GM20000 (cell line): ENCODE measurements at places on chromosomes 2 and 18.
A peak's percentile ranks its signal among the peaks of the same experiment; 100 is the strongest.

DNA sequence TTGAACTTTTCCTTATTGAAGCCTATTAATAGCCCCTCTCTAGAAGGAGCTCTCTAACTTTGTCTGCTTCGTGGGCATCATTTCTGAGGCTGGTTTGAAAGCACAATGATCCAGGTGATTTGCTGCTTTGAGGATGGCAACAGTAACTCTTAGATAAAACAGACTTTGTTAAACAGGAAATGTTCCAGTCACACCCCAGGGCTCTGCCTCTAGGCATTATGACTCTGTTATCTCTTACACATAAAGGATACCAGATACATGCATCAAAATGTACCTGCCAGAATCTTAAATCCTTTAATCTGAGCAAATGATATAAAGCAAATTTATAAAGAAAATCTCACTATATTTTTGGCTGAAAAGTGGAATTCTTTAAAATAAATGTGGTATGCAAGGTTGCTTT lies 52.3 kb downstream of the GAD1 start:
- DNase-seq, result no peak

DNA sequence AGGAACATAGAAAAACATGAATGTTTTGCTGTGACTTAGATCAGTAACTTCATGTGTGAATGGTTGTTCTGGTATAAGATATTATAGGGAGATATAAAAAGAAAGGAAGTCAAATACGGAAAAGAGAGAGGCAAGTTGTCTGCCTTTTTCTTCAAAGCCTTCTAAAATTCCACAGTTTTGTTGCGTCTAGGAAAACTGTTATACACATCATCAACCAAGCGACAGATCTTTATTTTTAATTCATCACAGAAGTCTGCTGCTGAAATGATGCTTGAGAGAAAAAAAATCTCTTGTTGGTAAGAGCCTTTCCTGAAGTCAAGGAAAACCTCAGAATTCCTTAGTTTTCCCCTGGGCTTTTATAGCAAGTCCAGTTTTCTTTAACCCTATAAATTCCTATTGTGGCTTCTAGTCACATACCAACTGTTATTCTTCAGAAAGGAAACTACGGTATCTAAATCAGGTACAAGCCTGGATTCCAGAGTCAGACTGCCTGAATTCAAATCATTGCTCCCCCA lies 36.3 kb upstream of the TANC1 start:
- DNase-seq, result no peak

DNA sequence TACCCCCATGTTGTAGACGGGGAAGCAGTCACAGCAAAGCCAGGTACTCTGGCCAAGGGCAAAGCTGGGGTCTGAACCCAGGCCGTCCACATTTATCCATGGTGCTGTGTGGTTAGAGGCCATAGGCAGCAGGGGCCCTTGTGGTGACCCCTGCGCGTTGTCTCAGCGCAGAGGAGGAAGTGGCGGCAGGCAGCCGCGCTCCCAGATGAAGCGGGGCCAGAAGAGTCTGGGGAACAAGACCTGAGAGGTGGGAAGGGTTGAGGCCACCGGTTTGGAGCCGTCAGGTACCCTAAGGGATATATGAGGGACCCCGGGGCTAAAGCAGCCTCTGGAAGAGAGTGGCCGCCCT lies 770 bp downstream of the ZNF396 start:
- peak; percentile 70 for DNase-seq

- no peak for DNase-seq
Observed at GRCh38 chr2:119240311-119241204, 16.9 kb downstream of the STEAP3 start.

DNA sequence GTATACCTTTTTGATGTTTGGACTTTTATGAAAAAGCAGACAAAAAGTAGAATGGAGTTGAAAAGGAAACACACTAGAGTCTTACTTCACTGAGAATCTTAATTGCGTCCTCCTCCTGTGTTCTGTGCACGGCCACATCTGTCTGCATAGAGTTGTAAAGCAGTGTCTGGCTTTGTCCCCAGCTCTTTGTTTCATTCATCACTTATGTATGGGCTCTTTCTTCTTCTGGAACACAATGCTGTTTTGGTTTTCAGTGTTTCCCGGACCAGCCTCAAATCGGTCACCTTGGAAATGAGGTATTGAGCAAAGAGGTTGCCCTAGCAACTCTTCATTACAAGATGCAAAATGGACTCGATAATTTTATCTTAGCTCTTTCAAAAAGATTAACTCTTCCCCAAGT lies 104.3 kb upstream of the CNGA3 start:
- no peak for DNase-seq

DNA sequence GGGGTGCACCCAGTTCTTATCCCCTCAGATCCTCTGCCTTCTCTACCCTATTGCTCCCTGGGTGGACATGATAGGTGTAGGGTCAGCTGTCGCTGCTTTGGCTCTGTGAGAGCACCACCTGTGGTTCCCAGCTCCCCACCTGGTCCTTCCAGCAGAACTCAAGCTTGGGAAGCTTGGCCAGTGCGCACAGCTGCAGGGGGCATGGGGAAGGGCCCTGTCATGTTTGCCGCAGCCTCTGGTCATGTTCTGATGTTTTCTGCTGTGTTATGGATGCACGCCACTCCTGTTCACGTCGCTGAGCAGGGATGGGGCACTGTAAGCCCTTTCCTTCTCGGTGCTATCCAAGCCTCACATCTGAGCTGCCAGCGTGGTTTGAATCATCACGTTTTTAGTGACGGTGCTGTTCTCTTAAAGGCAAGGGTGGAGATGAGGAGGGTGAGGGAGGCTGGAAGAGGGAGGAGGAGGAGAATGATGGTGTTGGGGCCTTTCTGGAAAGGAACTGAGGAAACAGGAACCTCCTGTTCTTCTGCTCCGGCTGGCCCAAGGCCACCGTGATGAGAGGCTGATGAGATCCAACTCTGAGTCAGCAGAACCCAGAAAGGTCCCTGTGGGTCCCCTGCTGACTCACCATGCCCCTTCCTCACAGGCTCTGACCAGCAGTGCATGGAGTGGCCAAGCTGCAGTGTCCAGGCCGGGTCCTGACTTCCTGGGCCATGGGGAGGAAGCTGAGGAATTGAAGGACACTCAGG lies 78.0 kb downstream of the LIPG start:
- no peak for DNase-seq

GRCh38 chr2:196660244-196660643 lies 20.7 kb downstream of the CCDC150 start:
- no peak for DNase-seq

DNA sequence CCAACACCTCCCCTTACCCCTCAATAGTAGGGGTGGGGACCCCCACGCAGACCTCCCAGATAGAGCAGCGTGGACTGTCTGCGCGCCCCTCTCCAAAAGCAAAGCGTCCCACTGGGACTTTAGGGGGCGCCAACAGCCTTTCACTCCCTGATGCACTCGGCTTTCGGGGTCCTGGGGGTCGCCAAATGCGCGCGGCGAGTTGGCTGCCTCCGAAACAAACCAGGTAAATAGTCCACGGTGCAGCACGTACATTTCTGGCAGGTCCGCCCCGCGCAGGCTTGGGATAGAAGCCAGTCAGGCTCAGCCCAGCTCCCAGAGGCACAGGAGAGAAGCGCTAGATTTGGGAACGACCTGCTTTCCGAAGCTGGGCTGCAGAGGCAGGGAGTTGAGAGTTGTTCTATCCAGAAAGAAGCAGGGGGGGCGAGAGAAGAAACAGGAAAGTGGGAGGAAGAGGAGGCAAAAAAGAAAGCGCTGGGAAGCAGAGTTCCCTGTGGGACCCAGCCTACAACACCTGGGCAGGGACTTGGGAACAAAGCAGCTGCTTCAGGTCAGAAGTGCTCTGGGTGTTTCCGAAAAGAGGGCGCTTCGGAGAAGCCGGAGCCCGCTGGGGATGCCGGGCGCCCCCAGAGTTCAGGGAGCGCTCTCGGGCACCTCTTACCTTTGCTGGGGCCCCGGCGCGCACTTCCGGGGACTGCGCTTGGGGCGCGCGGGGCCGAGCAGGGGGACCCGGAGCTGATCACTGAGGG lies 544 bp downstream of the EVA1A start:
- DNase-seq, result peak; percentile 39

DNA sequence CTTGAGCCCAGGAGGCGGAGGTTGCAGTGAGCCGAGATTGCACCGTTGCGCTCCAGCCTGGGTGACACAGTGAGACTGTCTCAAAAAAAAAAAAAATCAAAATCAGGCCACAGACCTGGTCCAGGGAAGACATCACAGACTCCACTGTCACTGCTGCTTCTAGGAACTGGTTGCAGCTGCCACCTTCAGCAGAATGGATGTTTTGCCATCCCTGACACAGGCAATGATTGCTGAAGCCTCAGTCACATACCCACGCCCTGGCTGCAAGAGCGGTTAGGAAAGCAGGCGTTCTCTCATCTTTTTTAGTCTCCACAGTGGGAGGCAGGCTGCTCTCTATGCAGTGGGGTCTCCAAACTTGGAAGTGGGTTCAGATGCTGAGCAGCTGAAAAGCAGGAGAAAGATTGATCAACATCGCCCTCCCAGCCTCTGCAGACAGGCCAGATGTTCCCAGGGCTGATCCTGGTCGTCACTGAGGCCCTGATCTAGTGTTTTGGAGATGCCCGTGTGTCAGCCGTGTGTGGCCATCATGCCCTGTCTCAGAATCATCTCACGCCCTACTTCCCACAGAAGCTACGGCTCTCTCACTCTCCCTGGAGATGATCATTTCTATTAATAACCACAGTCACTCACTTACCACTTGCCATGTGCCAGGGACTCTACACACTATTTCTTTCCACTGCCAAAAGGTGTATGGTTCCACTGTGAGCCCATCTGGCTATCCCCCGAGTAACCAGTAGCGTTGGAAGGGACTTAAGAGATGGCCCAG lies 91.8 kb downstream of the PLB1 start:
- no peak for DNase-seq

DNA sequence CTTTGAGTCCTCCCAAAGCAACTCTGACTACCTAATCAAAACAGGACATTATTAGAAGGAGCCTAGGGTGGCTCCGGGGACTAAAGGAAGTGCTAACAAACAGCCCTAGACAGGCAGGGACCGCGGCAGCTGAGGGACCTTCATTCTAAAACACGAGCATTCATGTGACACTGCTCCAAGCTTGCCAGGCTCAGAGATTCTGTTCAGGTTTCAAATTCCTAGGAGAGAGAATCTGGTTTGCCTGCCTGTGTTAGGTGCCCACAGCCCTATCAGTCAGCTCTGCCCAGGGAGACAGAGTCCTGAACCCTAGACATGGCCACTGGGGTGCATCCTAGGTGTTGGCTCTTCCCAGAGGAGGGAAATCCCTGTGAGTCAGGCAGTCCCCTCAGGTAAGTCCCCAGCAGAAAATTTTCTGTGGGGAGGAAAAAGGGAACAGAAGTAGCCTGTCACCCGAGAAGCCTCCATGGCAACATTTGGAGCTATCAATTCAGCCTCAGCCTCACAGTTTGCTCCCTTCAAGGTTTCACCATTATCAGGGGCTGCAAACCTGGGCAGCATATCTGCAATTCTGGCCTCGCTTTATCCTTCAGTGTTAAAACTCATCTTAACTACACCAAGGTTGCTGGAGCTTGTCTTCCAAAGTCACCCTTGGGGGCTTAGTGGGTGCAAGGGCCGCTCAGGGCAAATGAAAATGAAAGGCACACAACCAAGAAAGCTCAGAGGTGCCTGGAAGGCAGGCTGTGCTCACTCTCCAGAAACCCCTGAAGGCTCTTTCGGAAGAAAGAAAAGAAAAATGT lies 28.6 kb downstream of the PCBP1 start:
- peak; percentile 29 for DNase-seq

DNA sequence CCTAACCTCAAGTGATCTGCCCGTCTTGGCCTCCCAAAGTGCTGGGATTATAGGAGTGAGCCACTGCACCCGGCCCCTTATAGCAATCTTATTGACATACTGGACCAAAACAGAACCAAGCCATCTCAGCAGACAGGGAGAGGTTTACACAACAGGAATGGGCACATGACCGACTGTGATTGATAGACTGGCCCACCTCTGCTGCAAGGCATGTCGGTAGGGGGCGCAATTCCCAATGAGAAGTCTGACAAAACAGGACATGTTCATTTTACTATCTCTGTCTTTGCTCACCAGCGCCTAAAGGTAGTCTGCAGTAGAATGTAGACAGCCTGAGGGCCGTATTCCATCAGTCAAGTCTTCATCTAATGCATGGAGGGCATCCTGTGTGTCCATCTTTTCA lies 2.0 kb downstream of the LYPD6B start:
- peak; percentile 75 for DNase-seq

- peak; percentile 88 for DNase-seq
Observed at GRCh38 chr18:2906704-2907549, 60.1 kb downstream of the EMILIN2 start.

- no peak for DNase-seq
Observed at GRCh38 chr2:189258616-189259365, 79.2 kb upstream of the COL5A2 start.
